ENCODE measurements at places on chromosomes 6 and 20.
A peak's percentile ranks its signal among the peaks of the same experiment; 100 is the strongest.

DNA sequence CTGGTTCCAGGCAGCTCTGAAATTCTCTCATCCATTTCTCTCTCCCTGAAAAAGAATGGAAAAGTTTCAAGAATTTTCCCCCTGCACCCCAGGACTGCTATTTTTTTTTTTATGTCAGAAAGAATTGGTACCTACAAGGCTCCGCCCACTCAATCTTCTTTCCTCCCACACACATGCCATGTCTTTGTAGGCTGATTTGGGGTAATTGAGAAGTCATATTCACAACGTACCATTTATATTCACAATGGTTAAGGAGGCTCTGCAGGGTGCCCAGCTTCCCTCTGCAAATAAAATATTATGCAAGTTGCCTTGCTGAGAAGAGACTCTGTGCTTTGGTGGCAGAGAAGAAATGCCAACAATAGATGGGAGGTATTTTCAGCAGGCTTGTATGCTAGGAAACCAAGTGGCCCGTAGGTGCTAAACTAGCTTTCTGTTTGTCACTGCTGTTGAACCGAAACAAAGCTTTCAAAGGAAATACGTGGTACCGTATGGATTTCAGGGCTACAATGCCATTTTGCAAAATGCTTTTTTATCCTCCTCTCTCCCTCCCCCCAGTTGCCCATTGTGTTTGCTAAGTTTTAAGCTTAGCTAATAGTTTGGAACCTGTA lies 150.0 kb downstream of the PHACTR1 start:
- DNase-seq = no peak

DNA sequence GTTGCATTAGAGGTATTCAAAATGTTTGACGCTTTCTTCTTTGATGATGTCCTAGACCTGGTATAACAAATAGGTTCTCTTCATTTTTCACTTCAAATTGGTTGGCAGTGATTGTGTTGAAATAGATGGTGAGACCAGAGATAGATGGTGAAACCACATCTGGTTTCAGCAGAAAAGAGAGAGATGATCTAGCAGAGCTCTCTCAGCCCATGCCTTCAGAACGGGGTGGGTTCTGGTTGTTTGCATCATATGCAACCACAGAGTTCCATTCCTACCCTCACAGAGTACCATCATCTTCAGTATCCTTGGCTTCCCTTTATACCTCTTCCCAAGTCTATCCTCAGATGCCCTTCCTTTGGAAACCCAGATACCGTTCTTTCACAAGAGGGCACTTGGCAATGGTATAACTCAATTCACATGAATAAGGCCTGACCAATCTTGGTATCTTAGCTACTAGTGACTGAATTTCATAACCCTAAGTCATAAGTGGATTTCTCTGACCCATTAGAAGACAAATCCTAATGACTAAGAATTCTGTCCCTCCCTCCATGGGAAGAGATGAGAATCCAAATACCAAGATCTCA lies 93.7 kb downstream of the UBE3D start:
- DNase-seq = no peak

GRCh38 chr6:112266331-112266730 lies 12.0 kb upstream of the LAMA4 start:
- no peak for DNase-seq

GRCh38 chr20:34637245-34638038 lies 39.5 kb downstream of the PIGU start:
- peak; percentile 95 for DNase-seq

GRCh38 chr6:148700741-148701311 lies 46.0 kb upstream of the UST start:
- peak; percentile 70 for DNase-seq

GRCh38 chr6:105375797-105376196 lies 27.1 kb downstream of the PREP start:
- DNase-seq = no peak

GRCh38 chr20:3744806-3745685 lies 12.6 kb downstream of the HSPA12B start:
- no peak for DNase-seq

- DNase-seq = no peak
Measured at GRCh38 chr6:90286884-90287488, 9.7 kb downstream of the BACH2 start.

- no peak for DNase-seq
Measured at GRCh38 chr6:52284131-52284459, 447 bp downstream of the MCM3 start.

DNA sequence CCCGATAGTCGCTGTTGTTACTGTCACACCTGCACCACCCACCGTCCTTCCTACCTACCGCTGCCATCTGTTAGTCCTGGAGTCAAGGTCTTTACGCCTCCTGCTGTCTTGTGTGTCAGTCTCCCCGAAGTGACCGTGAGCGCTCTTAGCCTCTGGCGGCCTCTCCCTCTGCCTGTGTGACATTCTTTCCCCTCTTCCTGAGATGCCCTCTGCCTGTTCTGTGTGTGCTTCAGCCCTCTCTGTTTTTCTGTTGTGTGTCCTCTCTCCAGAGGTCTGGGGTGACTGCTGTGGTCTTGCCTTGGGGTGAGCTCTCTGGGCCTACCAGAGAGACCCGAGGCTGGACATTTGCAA lies 54.9 kb downstream of the TCP11 start:
- DNase-seq = no peak

DNA sequence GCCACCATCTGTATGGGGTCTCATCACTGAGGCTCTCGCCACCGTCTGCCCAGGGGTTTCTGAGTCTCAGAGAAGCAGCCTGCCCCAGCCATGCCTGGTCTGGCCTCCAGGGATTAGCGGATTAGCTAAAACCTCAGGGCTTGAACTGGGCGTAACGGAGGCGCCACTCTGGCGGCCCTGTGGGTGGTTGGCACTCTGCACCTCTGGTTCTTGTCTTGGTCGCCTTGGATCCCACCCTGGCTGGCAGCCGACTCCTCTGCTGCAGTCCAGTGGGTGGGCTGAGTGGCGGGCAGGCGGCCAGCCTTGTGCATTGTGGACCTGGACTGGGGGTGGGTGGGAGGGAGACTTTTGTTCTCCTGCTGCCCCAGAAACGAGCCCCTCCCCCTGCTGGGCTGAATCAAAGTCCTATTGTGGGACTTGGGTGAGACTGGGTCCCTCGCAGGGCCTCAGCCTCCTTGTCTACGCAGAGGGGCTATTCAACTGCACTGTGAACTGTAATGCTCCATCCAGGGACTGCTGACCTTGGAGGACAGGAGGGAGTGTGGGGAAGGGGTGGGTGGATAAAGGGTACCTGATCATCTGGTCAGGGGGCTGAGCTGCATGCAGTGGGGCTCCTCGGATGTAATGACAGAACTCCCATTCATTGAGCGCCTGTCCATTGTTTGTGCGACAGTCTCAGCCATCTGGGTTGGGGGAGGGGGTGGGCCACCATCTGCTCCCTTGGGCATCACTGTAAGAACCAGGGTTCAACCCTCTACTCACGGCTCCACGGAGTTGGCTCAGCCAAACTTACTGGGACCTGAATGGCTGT lies 23.9 kb downstream of the SUN5 start:
- no peak for DNase-seq

GRCh38 chr6:3911614-3912336 lies 62.6 kb downstream of the FAM50B start:
- DNase-seq = peak; percentile 81

GRCh38 chr20:49893242-49894072 lies 21.9 kb downstream of the SPATA2 start:
- DNase-seq = no peak

Measured in adipocyte (in vitro differentiated cells).